ENCODE measurements at places on chromosomes 2 and 18.

GRCh38 chr2:240879105-240879504, 10.5 kb downstream of the AGXT start:
- DNase-seq, result no peak

DNA sequence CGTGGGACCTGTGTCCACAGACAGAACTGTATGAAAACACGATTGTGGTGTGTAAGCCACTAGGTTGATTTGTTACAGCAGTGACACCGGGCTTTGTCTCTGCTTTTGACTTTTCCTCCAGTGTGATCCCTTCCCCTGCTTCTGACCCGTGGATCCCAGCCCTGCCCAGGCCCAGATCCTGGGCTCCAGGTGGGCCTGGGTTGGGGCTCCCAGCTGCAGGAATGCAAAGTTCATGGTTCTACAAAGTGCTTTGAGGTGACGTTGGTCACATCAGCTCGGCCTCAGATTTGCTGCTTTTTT, 26.8 kb downstream of the HPCAL1 start:
- DNase-seq, result no peak

GRCh38 chr2:5664278-5664681, 27.9 kb upstream of the SOX11 start:
- DNase-seq, result no peak

- no peak for DNase-seq
Measured at GRCh38 chr18:31657823-31658669, 26.3 kb downstream of the B4GALT6 start.

GRCh38 chr2:177599139-177599688, 206.6 kb downstream of the AGPS start:
- no peak for DNase-seq

- DNase-seq, result no peak
Measured at GRCh38 chr2:43906448-43907109, 67.8 kb downstream of the ABCG8 start.

GRCh38 chr2:43486603-43487002, 109.2 kb downstream of the THADA start:
- DNase-seq, result peak; percentile 20

DNA sequence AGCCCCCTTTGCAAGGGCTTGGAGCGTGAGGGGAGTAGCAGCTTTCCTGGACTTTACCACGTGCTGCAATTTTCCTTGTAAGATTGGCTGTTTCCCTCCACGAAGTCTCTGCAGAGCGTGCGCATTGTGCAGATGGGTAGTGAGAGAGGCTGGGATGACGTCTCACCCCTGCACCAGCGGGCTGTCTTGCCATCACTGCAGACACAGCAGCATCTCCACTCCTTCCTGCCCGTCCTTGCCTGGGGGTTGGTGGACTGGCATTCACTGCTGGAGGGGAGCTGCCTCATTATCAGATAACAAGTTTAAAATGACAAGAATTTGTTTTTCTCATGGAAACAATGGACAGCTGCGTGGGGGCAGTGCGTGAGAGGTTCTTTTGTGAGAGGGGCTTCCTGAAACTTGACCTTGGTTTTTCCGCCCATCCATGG, 45.3 kb upstream of the HS6ST1 start:
- DNase-seq, result no peak

DNA sequence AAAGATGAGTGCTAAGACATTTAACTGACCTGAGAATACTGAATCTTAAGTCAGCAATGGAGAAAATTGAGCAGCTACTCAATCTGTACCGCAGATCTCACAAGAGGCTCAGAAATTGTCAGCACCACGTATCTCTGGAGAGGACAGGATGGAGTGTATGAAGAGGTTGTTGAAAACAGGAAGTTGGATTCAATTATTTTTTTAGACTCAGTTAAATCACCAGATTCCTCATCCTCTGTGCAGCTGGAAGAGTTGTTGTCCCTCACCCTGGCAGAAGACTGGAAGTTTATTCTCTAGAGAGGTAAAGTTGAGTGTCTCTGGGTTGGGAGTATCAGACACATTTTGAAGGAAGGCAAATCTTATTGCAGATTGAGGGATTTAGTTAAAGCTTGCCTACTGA, 114.9 kb upstream of the NT5C1B start:
- DNase-seq, result no peak

DNA sequence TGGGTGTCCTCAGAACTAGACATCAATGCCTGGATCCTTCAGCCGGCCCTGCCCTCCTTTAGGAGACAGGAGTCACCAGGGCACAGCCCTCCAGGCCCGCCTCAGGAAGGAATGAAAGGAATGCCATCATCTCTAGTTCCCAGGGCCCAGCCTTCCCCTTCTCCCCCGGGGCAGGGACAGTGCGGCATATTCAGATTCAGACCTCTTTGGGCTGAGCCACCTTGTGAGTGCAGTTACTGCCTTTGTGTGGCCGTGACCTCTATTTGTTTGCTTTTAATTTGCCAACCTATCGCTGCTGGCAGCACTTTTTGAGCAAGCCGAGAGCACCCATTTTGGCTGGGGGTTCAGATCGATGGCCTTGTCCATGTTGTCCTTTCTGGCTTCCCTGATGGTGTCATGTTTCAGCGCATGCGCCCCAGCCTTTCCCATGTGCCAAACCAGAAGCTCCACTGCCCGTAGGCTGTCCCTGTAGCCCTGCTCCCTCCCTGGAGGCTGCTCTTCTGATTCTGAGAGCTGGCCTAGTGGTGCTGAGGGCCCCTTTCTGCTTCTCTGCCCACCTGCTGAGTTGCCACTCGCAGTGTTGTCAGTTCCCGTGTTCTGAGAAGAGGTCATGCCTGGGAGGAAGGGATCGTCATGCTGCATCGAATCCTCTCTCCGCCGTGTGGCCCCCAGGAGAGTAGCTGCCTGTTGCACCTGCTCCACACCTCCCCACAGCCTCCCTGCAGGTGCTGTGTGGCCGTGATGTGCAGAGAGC, 10.9 kb downstream of the ANKRD23 start:
- peak; percentile 61 for DNase-seq

- DNase-seq, result no peak
Measured at GRCh38 chr2:137493261-137493660, 471.0 kb upstream of the HNMT start.

DNA sequence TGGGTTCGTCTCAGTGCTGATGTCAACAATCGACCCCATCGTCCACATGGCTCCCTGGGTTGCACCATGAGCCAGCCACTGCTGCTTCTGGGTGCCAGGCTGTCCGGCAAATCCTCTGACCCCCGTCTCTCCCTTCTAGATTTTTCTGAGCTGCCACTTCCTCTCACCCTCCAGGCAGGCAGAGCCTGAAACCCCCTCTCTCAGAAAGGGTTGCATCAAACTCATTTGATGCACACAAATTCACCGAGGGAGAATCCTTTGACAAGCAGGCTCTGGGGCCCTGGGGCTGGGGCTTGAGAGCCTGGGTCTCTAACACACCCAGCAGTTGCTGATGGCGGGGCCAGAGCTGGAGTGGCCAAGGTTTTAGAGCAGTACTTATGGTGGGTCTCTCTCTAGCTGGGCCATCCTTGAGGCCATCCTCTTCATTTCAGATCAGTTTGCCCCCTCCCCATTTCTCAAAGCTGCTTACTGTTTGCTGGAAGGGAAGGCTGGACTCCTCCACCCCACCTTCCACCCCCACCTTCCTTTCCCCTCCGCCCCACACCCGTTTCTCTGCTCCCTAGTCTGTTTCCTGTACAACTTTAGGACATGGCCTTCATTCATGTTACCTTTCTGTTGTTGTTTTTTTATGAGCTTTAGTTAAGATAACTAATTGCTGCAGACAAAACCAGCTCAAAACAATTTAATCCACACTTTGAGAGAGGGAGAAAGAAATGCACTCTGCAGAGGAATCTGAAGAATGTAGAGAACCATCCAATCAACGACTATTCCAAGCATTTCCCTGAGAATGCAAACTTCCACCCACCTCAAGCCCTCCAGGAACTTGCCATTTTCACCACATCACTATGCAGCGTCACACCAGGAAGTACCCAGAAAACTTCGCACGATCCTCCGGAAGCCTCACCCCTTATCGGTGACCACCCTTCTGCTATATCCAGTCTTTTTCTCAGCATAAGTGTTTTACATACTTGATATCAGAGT, 69.5 kb downstream of the ARL4C start:
- peak; percentile 66 for DNase-seq

- DNase-seq, result peak; percentile 77
Measured at GRCh38 chr2:221571551-221572218, 419 bp downstream of the EPHA4 start.

- DNase-seq, result no peak
Measured at GRCh38 chr2:221343524-221343923, 228.6 kb downstream of the EPHA4 start.

DNA sequence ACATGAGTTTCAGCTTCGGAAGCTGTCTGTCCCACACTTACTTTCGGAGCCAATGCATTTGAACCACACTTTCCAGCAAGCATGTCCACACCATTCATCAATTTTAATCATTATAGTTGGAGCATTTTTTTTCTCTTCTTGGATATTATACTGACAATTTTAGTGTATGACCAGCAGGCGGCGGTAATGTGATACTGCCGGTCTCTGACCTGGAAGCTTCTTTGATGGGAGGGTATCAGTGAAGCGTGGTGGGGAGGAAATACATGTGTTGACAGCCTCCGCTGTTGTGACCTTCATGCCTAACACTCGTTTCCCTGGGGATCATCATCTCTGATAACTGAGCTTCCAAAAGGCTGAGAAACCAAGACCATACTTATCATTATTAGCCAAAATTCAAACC, 231.7 kb downstream of the GBX2 start:
- no peak for DNase-seq

DNA sequence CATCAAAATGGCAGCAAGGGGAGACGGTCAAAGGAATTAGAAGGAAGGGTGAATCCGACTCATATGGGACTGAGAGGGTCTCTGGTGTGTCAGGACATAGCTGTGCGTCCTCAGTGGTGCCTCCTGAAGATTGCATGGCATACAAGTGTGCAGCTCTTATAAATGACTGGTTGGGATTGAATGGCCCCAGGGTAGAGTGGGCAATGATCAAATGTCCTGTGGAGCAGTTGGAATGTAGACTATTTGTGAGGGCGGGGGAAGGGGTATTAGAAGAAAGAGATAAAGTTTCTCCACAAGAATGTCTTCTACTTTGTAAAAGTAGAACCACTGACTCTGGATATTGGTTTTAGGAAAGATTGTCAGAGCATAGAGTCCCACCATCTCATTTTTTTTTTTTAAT, 24.6 kb downstream of the CTLA4 start:
- DNase-seq, result no peak

DNA sequence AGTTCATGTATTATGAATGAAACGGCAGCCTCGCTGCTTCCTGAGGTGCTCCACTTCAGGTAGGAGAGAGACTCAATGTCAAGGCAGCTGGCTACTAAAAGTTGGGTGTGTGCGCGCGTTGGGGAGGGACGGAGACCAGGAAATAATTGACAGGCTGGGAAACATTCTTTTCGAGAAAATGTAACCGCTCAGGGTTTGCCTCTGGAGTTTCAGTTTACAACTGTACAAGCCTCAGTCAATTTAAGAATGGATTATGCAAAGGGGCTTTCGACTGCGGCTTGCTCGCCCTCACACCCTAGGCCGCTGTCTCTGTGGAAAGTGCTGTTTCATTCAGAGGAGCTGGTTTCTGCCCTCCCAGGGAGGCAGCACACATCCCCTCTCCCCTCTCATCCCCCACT, 4.4 kb upstream of the SPRED2 start:
- peak; percentile 81 for DNase-seq

- DNase-seq, result no peak
Measured at GRCh38 chr2:3706892-3707291, 3.5 kb downstream of the DCDC2C start.

- no peak for DNase-seq
Measured at GRCh38 chr2:39563572-39563971, 102.1 kb upstream of the TMEM178A start.

DNA sequence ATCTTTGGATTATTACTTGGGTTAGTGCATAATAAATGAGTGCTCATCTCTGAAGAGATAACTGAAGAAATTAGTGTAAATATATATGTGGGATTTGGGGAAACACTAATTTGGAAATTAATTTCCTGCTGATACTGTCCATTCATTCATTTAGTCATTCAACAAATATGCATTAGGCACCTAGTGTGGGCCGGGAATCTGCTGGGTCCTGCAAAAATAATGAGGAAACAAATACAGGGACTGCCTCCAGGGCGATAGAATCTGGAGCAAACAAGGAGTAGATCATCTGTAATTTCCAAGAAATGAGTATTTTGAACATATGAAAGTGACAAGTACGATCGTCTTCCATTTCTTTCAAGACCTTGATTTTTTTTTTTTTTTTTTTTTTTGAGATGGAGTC, 203.7 kb upstream of the LYPD1 start:
- DNase-seq, result no peak

DNA sequence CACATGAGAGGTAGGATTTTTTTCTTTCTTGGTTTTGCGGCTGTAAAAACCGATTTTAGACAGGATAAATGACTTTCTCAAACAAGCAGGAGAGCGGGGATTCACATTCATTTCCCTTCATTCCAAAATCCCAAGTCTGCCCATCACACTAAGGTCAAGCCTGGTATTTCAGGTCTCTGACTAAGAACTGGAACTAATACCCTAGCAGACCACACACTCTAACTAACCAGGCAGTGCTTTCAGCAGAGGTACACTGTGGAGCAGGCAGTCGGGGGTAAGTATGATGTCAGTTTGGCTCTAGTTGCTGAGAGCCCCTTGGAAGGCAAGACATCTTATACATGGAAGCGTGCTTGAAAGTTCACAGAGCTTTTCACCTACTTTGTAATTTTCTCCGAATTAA, 128.1 kb upstream of the LHCGR start:
- no peak for DNase-seq

GRCh38 chr18:9095297-9096006, 7.0 kb upstream of the NDUFV2 start:
- DNase-seq, result no peak

- no peak for DNase-seq
Measured at GRCh38 chr2:171652416-171652785, 34.9 kb upstream of the DYNC1I2 start.

DNA sequence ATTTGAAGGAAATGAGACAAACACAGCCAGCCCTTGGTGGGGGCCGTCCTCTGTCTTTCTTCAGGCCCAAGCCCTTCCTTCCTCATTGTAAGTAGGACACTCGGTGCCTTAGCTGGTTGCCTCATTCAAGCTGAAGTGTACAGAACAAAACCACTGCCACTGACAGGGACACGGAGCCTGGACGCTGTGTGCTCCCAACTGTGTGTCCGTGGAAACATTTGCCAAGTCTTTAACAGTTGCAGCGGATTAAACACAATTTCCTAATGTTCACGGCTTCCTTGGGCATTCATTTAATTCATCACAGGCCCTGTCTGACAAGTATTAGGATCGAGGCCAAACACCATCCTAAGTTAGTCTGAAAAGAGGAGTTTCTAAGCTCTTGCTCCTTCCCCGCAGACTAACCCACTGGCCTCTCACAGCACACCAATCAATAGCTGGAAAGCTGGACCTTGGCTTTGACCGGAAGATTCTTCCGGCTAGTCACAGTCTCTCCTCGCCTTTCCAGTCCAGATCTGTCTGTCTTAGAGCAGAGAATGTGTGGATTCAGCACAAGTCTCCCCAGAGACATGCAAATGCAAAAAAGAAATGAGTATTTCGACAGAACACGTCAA, 68.7 kb upstream of the ACSL3 start:
- no peak for DNase-seq

- DNase-seq, result peak; percentile 52
Measured at GRCh38 chr2:45119855-45120254, 110.6 kb upstream of the SIX2 start.

- no peak for DNase-seq
Measured at GRCh38 chr18:78115896-78116561, 863.6 kb upstream of the SALL3 start.

GRCh38 chr2:157777427-157777826, 98.7 kb downstream of the ACVR1 start:
- DNase-seq, result peak; percentile 75

- no peak for DNase-seq
Measured at GRCh38 chr2:219672406-219672805, 45.0 kb downstream of the SLC4A3 start.

- DNase-seq, result no peak
Measured at GRCh38 chr2:128378231-128379020, 59.8 kb upstream of the HS6ST1 start.

GRCh38 chr2:189142893-189143759, 36.4 kb downstream of the COL5A2 start:
- peak; percentile 59 for DNase-seq
